ENCODE measurements at places on chromosomes 5 and 9.

DNA sequence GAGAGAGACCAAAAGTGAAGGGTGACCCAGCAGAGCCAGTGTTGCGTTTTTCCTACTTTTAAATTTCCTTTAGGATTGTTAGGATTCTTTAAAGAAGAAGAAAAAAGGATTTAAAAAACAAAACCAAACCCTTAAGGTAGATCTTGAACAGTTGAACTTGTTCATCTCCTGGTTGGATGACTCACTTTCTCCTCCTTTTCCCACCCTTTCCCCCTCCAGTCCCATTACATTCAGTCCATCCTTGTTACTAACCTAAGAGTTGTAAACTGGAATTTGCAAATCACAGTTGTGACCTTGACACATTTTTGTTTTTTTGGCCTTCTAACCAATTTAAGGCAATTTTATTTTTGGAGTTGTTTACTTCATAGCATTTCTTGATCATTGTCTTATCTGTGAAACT is 289.2 kb downstream of the ARHGAP26 start:
- DNase-seq: no peak

GRCh38 chr5:143030349-143030748 is 260.2 kb downstream of the ARHGAP26 start:
- peak; percentile 12 for DNase-seq

GRCh38 chr9:6194934-6195333 is 20.7 kb upstream of the IL33 start:
- DNase-seq: no peak

DNA sequence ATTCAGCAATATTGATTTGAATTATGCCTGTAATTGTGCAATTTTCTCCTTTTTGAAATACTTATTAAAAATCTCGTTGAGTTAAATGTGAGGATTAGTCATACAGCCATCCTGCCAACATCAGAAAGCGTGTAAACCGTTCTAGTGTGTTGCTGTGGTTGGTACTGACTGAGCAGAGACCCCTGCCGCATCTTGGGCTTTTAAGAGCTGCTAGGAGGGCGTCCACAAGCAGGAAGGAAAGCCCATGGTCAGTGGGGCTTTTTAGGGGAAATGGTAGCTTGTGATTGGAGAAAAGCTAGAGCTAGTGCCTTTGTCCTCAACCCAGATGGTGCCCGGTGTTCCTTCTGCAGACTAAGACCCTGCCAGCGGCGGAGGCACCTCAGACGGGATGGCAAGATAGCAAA is 1.3 kb downstream of the SDHA start:
- no peak for DNase-seq

DNA sequence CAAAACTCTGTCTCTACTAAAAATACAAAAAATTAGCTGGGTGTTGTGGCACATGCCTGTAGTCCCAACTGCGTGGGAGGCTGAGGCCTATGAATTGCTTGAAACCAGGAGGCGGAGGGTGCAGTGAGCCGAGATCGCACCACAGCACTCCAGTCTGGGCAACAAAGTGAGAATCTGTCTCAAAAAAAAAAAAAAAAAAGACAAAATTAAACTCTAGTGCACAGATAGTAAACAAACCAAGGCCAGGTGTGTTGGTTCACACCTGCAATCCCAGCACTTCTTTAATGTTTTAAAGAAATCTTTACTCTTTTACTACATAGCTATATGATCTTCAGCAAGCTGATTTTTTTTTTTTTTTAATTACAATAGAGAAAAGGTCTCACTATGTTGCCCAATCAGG is 8.4 kb downstream of the ZCCHC10 start:
- DNase-seq: no peak

DNA sequence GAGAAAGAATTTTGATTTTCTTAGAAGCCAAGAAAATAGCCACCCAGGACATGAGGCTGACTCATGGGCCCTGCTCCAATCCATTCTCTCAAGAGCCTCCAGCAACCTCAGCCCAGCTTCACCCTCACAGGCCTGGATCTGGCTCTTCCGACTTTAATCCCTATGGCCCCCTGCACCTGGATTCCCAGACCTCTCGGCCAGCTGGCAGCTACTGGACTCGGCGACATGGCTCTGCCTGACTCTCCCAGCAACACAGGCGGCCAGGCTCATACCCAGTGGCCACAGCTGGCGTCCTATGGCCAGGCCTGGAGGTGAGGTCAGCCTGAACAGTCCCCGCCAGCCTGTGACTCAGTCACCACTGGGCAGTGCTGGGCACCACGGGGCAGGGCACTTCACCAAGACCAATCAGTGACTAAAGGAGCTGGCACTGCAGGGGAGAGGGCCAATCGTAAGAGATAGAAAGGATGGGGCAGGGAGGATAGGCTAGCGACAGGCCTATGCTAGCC is 6.2 kb upstream of the PDLIM4 start:
- no peak for DNase-seq

DNA sequence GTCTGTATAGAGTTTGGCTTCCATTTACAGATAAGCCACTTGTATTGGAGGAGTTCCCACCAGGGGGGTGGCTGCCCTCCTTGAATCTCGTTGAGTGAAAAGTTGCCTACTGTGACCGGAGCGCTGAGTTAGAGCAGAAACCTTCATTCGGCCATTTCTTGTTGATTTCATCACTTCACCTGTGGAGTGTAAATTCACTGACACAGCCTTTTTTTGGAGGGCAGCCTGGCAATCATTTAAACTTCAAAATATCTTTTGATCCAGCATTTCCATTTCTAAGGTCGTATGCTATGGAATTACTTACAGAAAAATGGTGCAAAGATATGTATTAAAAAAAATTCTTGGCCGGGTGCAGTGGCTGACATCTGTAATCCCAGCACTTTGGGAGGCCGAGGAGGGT is 40.8 kb downstream of the PRRC2B start:
- no peak for DNase-seq

DNA sequence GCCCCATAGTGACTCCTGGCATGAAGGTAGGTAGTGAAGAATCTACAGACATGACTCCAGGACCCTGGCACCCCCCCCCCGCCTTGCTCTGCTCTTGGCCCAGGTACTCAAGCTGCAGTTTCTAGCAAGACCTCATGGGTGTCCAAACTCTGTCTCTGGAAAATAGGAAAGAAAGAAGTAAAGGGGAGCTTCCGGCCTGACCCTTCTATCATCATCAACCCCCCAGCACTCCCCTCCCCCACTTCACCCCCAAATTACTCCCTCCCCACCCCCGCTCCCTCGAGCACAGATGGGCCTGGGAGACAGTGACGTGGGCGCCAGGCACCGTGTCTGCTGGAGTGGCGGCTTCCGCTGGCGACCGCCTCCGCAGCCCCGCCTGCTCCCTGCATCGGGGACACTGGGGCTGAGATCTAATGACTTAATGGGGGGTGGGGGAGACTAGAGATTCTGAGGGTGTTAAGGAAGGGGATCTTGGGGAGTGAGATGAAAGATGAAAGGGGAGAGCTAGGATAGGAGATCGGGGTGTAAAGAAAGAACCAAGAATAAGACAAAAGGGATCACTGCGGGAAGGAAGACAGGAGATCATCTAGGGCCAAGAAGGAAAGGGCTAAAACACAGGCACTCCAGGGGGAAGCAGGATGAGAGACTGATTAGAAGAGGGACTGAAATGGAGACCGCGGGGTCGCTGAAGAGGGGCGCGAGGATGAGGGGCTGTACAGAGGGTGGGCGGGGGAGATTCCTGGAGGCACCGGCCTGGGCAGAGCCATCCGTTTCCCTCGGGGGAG is 1.1 kb upstream of the DNAJB5 start:
- DNase-seq: peak; percentile 61

DNA sequence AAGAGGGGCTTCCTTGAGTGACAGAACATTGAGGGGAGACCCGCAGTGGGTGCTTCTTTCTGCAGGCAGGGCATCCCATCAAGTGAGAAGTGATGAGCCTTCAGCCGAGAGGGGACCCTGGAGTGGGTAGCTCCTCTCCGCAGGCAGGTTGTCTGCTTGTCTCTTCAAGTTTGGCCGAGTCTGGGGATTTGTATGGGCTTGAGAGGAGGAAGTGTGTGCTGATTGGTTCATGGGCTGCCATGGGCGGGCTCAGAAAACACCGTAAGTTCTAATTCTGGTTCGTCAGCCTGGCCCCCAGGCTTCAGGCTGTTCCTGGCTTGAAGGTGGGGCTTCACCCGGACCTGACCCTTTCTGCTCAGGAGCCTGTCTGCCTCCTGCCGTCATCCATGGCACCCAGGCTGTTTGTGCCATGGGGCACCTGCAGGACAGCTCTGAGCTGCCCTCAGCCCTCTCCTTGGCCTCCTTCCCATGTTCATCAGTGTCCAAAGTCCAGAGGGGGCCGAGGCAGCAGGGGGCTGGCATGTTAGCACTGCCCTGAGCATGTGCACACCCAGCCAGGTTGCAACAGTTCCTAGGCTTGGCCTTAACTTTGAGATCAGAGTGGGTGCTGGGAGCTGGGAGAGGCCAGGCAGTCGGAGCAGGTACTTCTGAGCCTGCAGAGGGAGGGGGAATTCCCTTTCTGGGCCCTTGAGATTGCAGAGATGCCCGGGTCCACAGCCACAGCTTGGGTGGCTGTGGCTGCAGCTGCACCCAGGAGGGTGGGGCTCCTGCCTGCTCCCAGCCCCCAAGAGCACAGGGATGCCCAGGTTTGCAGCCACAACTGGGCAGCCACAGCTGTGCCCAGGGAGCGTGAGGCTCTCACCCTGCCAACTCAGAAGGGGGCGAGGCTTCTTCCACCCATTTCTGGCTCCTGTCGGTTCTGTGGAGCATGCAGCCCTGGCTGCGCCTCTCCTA is 13.5 kb upstream of the DHFR start:
- DNase-seq: no peak

GRCh38 chr5:132114150-132115121 is 40.8 kb downstream of the CSF2 start:
- no peak for DNase-seq

DNA sequence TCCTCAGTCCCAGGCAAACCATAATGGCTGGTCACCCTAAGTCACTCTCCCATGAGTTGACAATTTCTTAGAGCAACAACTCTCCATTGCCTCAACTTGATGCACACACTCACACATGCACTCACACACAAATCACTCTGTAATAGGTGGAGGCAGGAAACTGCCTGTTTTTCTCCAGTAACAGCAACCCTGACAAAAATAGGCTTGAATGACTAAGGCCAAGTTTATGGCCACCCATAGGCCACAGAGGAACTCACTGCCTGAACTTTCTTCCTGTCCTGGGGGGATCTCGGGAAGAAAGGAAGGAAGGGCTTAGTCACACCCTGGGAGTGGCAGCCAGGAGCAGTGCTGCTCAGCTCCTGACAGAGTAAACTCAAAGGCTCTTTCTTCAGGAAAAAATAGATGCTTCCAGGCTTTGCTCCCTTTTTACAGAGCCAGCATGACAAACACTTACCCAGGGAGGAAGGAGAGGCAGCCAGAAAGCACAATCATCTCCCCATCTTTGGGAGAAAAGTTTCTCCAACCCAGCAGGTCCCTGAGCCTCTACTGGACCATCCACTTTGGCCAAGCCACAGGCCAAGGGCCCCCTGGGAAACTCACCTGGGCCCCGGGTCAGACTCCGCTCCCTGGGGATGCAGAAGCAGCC is 368 bp downstream of the SH3TC2 start:
- no peak for DNase-seq

DNA sequence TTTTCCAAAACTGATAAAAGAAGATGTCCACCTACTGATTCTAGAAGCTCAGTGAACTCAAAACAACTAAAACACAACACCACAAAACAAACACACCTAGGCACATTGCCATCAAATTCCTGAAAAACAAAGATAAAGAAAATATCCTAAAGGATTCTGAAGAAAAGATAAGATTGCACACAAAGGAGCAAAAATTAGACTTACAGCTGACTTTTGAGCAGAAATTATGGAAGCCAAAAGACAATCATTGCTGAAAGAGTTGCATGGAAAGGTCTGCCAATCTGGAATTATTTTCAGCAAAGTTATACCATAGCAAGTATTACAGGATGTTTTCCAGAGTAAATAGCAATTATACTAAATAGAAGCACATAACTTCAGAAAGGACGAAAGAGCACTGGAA is 128.2 kb upstream of the IRX2 start:
- no peak for DNase-seq

DNA sequence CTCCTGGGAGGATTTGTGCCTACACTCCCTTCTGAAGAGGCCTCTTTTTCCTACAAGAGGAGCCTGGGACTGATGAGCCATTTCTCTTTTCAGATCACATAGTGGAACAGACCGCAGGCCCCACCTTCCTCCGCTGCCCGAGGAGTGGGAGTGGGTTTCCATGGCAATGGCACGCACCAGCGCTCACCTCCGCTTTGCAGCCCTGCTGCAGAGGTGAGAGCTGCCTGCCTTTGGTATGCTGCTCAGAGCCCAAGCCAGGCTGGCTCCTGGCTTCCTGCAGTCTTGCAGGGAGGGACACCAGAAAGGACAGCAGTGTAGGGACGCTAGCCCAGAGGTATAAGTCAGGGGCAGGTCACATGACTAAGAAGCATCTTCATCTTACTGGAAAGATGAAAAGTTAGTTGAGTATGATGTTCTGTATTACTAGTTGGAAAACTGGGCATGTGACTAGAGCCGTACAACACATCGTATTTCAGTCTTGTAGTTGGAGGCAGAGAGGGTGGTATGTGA is 12.4 kb downstream of the PTTG1 start:
- no peak for DNase-seq

- no peak for DNase-seq
These were observed 39.2 kb downstream of the ADAMTS19 start for GRCh38 chr5:129499208-129499852.

DNA sequence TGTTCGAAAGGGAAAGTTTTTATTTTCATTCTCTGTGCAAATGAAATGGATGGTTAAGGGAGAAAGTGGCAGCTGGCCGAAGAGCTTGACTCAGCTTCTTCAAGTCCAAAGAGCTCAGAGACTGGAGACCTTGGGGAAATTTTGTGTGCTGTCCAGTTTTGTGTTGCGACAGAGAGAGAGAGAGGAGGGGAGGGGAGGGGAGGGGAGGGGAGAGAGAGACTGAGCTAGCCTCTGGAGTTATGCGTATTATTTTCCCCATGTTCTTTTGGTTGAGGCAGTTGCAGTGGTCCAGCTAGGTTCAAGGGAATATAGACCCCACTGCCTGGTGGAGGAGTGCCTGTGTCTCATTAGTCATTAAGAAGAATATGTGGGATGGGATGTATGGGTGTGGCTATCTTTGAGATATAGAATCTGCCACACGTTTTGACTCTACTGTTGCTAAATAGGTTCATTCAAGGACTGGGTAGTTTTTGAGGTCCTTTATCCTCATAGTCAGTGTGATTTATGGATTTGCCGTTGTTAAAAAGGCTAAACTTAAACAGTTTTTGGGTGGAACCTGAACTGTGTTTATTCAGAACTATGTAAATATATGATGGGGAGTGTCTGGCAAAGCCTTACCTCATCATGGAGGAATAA is 69.7 kb downstream of the ARHGAP26 start:
- DNase-seq: no peak

- no peak for DNase-seq
These were observed 2.0 kb upstream of the GCNT4 start for GRCh38 chr5:75054134-75054930.

- DNase-seq: peak; percentile 37
These were observed 2.1 kb upstream of the MLLT3 start for GRCh38 chr9:20624201-20625002.

DNA sequence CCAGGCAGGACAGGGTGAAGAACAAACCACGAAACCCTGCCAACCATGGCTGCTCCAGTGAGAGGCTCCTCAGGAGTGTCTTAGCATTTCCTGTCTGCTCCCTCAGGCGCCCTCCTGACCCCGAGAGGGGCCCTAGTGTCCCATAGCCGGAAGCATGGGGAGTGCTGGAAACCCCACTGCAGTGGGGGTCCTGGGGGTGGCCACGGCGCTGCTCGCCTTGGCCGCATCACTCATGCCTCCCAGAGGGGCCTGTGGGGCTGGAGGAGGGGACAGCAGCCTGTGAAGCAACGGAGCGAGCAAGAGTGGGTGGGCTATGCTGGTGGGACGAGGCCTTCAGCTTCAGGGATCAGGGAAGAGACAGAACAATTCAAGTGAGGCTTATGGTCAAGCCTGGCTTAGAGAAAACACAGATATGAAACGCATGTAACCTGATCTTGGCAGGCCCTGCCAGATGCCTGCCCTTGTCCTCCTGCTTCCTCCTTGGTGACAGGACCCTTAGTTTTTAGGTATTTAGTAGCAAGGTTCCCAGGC is 219.1 kb downstream of the FANCC start:
- no peak for DNase-seq
